ENCODE measurements at places on chromosomes 13 and 19. TPM values are rescaled to one million over a fixed set of nuclear protein-coding genes. Genes with fewer than 3 reads are reported as not detected.

DNA sequence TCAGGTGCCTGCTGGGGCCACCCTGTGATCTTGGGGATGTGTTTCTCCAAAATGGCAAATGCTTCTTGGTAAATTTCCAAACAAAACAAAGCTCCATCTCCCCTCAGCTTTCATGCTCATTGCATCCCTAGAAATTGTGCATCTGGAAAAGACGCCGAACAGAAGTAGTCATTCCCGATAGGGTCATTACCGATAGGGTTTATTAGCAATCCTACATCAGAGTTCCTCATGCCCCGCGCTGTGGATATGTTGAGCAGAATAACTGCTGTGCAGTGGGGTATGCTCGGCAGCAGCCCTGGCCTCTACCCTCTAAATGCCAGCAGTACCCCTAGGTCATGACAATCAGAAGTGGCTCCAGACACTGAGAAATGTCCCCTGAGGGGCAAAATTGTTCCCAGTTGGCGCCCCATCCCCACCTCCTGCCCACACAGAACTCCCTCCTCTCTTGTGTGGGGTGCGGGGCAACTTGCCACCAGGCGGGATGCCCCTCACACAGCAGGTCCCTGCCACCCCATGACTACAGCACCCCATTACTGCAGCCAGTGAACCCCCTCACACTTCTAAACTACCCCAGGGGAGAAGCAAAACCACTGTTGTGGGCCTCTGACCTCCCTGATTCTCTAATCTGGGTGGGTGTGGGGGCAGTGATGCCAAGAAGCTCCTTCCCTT, 13.0 kb upstream of the SLC7A10 start:
- DNase-seq: no peak

- peak; percentile 91 for DNase-seq
Measured at GRCh38 chr13:35841060-35841521, 290.1 kb downstream of the DCLK1 start.

DNA sequence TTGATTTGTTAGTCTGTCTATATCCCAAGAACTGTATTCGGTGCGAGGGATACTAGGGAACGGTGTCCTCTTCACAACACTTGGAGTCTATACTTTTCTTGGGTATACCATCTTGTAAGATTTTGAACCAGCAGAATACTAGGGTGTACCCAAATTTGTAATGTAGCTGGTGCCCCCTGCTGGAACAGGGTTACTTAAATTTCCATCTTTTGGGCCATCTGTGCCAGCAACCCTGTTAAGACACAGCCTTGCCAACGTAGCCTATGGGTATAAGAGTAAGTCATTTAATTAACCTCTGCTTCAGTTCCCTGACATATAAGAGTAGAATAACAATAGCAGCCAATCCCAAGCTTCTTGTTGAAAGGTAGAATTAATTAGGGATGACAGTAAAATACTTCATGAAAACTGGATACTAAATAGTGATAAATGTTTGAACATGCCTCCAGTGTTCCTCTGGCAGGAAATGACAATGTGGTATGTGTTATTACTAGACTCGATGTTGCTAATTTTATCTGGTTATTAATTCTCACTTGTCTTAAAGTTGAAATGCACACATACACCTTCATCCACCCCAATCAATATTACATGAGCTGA, 607.6 kb downstream of the FGF9 start:
- DNase-seq: peak; percentile 6

DNA sequence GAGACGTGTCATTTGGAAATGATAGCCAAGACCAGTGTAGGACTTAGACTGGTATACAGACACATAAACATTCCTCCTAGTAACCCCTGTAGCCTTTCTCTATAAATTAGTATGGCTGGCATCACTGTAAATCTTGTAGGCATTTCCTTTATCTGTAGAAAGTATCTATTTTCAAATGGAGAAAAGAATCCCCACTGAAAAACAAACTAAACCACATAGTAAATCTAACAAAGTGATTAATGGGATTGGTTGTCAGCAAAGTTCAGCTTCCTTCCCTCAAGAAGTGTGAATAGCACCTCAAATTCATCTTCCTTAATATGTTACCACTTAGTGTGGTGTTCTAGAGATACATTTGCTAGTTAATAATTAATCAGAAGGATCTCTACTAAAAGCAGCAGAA, 119.4 kb upstream of the NBEA start:
- DNase-seq: no peak

DNA sequence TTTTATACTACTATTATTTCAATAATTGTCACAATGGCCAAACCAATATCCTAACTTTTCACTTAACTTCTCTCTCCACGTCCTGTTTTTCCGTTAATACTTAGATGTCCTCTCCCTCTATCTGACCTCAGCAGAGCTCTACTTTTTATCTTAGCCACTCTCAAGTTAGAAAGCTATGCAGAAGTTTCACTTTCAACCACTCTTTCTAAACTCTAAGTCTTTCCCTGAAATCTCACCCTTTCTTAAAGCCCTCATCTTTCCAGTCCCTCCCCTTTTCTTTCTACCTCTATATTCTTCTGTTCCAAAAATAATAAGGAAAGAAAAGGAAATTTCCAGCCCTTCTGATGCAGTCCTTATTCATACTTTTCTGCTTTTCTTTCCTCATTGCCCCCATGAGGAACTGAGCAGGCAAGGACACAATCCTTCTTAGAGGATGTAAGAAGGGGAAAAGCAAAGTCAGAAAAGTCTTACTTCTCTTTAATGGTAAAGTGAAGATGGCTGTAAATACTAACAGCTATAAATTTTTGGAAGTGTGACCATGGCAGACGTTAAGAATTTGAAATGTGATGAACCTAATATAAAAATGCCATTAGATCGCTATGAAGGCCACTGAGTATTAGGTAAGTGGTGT, 23.0 kb downstream of the FAM216B start:
- DNase-seq: no peak

- DNase-seq: peak; percentile 83
Measured at GRCh38 chr13:95243207-95243606, 58.0 kb downstream of the ABCC4 start.

- no peak for DNase-seq
Measured at GRCh38 chr19:5617080-5617479, 5.5 kb downstream of the SAFB2 start.

- DNase-seq: peak; percentile 84
Measured at GRCh38 chr19:42024622-42025111, 30.6 kb upstream of the ATP1A3 start.

DNA sequence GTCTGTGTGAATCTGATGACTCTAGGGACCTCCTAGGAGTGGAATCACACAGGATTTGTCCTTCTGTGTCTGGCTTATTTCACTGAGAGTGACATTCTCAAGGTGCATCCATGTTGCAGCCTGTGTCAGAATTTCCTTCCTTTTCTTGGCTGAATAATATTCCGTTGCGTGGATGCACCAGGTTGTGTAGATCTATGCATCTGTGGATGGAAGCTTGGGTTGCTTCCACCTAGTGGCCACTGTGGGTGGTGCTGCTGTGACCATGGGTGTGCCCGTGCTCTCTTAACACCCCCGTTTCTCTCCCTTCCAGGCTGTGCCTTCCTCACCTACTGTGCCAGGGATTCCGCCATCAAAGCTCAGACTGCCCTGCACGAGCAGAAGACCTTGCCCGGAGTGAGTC, 26.2 kb downstream of the CELF5 start:
- no peak for DNase-seq

DNA sequence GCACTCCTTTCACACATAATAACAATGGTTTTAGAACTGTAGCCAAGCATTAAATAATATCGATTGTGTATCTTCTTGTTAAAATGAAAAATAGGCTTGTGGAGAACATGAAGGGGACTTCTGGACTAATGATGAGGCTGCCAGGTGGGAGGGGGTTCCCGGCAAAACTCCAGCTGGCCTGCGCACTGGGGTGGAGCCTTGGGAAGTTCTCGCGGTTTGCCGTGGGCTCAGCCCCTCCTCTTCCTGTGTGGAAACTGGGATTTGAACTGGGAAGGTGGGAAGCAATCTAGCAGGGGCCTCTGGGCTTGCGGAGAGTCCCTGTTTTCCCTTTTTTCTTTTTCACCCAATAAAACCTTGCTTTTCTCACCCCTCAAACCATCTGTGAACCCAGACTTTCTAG, 113.7 kb upstream of the SLITRK1 start:
- DNase-seq: no peak

Gene ZNF443
- total RNA-seq: 2.3 TPM

Gene SULT2A1
- not detected for total RNA-seq

Gene APOC4
- total RNA-seq: not detected

Data from myocyte (in vitro differentiated cells).